Activated CD8-positive, alpha-beta memory T cell treated with anti-CD3 and anti-CD28 coated beads for 1 hour (primary cell): ENCODE measurements at places on chromosomes 11 and 22.

DNA sequence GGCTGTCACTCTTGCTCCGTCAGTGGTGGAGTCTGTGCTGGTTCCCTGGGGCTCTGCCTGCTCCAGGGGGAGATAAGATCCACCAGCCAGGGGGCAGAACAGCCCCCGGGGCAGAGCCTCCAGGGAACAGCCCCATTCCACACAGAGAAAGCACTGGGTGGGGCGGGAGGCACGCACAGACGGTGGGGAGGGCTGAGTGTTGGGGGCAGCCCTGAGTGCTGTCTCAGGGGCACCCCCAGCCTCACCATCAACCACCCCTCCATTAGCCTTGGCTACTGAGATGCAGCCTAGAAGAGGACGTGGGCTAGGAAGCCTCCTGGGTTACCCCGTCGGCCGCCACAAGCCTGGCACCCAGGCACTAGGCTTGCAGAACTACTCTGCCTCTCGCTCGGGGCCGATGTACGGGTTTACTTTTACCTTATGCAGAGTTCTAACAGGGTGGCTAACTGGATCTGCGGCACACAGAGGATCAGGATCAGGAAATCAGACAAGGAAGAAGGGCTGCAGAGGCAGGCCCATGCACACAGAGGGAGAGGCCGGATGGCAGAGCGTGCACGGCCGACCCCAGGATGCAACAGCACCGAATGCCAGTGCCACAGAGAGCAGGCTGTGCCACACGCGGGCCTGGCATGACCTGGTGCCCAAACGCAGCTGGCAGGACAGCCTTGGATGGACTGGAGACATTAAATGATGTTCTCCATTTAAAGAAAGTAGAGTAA is 140.5 kb downstream of the CTTN start:
- no peak for DNase-seq

GRCh38 chr11:25038131-25038530 is 541.3 kb downstream of the LUZP2 start:
- no peak for DNase-seq

DNA sequence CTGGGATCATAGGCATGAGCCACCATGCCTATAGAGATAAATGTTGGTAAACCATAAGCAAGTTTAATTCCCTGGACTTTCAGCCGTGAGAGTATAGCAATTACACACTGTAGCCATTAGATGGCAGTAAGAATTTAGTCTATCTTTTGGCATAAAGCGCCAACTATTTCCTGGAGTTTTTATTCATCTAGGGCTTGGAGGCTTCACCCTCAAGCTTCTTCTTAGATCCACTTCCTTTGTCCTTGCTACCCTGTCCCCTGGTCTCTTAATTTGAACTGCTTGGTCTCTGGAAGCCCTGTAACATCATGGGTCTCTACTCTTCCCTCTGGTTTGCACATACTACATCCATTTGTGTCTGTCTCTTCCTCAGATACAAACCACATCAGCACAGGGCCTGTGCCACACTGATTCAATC is 38.2 kb downstream of the OR10A6 start:
- no peak for DNase-seq

- DNase-seq: no peak
These were observed 21.7 kb downstream of the TEAD1 start for GRCh38 chr11:12695873-12696272.

DNA sequence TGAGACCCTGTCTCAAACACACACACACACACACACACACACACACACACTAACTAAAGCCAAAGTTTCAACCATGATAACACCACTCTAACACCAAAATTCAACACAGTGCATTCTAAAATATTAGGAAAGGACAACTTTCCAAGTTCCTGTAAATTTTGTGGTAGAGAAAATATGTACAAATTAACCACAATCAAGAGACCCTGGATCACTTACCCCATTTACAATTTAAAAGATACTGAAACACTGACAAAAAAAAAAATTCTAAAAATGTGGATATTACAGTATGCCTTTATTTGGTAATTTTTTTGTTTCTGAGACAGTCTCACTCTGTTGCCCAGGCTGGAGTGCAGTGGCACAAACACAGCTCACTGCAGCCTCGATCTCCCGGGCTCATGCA is 9.7 kb downstream of the MRTFA start:
- DNase-seq: no peak

DNA sequence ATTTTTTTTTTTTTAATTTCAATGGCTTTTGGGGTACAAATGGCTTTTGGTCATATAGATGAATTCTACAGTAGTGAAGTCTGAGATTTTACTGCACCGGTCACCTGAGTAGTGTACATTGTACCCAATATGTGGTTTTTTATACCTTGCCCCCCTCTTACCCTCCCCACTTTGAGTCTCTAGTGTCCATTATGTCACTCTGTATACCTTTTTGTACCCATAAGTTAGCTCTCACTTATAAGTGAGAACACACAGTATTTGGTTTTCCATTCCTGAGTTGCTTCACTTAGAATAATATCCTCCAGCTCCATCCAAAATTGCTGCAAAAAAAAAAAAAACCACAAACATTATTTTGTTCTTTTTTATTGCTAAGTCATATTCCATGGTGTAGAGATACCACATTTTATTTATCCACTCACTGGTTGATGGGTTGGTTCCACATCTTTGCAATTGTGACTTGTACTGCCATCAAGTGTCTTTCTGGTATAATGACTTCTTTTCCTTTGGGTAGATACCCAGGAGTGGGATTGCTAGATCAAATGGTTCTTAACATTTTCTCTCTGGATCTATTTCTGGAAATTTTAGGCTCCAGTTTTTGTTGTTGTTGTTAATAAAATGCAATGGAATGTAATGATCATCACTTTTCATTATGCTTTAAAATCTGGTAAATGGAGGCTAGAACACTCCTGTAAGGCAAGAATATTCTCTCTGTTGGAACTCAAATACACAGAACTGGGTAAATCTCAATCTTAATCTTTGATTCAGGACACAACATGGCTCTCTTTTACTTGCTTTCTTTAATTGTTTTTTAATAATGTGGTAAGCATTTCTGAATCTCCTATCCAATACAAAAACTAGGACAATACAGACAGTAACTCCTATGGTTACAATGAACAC is 10.3 kb downstream of the NEAT1 start:
- DNase-seq: no peak

DNA sequence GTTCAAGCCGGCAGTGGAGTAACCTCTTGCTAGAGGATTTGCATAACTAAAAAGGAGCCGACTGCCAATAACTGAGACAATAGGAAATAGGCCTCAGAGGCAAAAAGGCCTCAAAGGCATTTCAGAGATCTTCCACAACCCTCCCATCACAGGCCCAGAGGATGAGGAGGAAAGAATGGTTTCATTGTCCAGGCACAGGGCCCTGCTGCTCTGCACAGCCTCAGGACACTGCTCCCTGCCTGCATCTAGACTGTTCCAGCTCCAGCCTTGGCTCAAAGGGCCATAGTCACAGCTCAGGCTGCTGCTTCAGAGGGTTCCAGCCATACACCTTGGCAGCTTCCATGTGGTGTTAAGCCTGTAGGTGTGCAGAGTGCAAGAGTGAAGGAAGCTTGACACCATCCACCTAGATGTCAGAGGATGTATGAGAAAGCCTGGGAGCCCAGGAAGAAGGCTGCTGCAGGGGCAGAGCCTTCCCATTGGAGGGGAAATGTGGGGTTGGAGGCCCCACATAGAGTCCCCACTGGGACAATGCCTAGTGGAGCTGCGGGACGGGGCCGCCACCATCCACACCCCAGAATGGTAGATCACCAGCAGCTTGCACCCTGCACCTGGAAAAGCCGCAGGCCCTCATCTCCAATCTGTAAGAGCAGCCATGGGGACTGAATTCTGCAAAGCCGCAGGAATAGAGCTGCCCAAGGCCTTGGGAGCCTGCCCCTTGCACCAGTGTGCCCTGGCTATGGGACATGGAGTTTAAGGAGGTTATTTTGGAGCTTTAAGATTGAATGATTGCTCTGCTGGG is 8.2 kb upstream of the LRP5 start:
- no peak for DNase-seq

DNA sequence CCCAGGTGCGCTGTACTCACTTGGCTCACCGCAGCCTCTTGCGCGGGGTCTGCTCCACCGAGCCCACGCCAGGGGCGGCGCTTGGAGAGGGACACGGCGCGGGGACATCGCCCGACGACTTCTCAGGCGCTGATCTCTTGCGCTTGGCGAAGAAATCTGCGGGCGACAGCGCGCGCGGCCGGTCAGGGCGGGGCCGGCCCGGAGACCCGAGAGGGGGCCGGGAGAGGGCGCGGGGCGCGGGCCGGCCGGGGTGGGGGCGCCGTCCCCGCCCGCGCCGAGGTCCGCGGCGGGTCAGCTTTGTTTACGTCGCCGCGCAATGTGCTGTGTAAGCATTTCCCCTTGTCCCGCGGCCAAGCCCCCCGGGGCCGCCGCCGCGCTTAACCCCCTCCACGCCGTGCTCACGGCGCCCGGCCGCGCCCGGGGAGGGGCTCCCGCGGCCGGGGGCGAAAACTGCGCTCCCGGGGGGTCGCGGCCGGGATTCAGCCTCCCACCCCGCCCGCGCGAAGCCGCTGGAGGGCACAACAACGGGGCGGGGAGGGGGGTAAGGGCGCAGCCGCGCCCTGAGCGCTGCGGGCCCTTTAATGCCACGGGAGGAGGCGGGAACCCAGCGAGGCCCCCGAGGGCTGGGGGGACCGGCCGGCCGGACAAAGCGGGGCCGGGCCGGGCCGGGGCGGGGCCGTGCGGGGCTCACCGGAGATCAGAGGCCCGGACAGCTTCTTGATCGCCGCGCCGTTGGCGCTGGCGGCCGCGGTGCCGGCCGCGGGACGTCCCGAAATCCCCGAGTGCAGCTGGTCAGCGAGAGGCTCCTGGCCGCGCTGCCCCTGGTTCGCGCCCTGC is 1.4 kb downstream of the CDKN1C start:
- no peak for DNase-seq

DNA sequence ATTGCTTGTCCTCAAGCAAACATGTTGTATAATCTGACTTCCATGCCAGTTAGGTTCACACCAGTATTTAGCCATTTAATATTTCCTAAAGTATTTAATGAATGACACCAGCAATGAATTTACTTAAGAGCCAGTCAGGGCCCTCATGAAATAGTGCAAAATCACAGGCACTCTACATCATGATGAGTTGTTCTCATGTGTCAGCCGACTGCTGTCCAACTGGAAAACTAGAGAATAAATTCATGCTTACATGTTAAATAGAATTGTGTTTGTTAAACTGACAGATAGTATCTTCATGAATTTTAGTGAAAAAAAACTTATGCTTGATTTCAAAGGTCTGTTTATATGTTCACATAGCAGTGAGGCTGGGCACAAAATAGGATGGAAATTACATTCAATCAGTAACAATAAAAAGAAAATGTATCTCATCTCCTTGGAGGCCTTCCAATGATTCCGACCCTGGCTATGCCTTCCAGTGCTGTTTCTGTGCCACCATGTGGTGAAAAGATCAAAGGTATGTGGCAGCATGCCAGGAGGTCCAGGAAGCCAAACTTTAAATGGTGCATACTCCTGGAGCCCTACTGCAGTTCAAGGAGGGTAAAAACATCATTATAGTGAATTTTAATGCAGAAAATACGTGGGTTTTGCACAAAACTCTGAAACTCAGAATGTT is 45.2 kb downstream of the CTSC start:
- DNase-seq: no peak

DNA sequence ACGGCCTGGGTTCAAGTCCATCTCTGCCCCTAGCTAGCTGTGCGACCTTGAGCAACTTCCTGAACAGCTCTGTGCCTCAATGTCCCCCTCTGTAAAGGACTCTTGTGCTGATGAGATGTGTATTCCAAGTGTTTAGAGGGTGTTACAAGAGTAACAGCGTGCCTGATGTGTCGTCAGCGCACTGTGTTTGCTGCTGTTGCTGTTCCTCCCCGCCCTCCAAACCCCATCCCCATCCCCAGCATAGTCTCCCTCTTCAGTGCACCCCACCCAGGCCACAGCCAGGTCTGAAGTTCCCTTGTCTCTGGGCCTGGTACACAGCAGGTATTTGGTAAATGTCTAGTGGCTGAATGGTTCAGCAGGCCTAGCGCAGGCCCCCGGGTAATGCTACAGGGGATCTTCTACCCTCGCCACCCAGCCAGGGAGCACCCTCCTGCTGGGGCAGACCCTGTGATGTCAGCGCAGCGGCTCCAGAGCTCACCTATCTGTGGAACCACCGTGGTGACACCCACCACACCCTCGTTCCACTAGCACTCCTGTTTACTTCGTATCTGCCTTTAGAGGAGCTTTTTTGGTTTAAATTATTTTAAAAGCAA is 10.3 kb downstream of the CBX7 start:
- DNase-seq: no peak

- DNase-seq: no peak
These were observed 427.0 kb upstream of the DDI1 start for GRCh38 chr11:103609117-103610066.

DNA sequence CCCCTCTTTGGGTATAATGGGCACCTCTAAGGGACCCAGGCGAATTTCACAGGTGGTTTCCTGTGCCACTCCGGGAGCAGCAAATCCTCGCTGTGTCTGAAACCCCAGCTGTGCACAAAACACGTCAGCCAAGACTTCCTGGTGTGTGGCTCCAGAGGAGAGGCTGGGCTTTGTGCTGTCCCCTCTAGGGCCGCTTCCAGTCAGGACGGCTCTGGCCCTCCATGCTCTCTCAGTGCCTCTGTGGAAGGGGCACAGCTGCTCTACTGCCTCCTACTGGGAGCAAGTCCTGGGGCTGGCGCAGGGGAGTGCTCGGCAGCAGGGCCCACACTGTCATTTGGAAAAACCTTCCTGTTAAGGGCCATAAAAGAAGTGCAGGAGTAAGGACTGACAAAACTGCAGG is 23.7 kb upstream of the ARFGAP3 start:
- DNase-seq: no peak

GRCh38 chr11:6719576-6719975 is 36.4 kb upstream of the MRPL17 start:
- no peak for DNase-seq

GRCh38 chr22:49885881-49886280 is 32.2 kb downstream of the ZBED4 start:
- DNase-seq: no peak

- DNase-seq: no peak
These were observed 31.4 kb upstream of the ACR start for GRCh38 chr22:50706481-50707125.

- no peak for DNase-seq
These were observed 66.0 kb upstream of the ZBED5 start for GRCh38 chr11:10923882-10924281.

DNA sequence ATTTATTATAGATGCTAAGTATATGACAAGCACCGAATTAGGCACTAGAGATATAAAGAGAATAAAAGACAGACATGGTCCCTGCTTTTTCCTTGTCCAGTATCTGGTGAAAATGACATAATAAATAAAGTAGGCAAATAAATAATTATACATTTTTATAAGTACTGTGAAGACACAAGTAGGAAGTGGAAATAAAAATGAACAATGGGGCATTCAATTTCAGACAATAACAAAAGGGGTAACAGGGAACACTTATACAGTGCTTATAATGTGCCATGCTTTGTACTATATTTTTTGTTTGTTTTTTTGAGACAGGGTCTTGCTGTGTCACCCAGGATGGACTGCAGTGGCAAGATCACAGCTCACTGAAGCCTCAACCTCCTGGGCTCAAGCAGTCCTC is 4.3 kb downstream of the KBTBD3 start:
- DNase-seq: no peak

DNA sequence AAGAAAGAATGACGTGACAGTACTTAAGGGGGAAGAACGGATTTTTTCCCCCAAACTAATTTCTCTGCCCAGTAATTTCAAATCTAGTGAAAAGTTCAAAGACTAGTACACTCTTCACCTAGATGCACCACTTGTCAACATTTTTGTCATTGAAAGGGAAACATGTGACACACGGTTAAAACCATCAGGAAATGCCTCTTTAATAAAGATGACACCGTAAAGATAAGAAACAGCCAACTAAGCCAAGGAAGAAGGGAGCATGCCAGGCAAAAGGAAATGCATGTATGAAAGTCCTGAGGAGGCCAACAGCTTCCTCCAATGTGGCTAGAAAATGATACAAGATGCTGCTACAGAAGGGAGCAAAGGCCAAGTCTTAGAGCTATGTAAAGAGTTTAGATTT is 49.4 kb downstream of the RSF1 start:
- no peak for DNase-seq
